ENCODE measurements at places on chromosomes 11 and 22.
A peak's percentile ranks its signal among the peaks of the same experiment; 100 is the strongest.

- no peak for DNase-seq
- H3K27ac ChIP-seq: no peak overlapping the region
- no peak overlapping the region for H3K4me3 ChIP-seq
- H3K27me3 ChIP-seq: no peaks in the 10 kb centered on the region
- no peaks in the 10 kb centered on the region for H3K4me1 ChIP-seq
Observed at GRCh38 chr22:38153821-38154562, 27.6 kb downstream of the PLA2G6 start.

DNA sequence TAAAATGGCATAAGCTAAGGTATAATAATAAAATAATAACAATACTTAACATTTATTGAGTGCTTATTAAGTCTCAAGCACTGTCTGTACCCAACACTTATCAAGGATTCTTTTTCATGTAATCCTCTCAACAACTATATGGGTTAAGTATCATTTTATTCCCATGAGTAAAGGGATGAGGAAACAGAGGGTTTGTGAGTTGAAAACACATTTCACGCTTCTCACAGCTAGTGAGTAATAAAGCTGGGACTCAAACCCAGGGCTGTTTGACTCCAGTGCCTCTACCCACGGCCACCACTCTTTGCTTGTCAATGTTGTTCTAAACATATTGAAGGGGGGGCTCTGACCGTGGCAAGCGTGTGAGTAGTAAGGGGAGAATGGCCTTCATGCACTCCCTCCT lies 8.7 kb downstream of the CD3E start:
- H3K27me3 ChIP-seq: peaks cover 29% of the 10 kb centered on the region
- H3K4me1 ChIP-seq: no peaks in the 10 kb centered on the region
- H3K36me3 ChIP-seq: no peaks in the 10 kb centered on the region
- H3K4me3 ChIP-seq: no peak overlapping the region
- no peak for DNase-seq

- no peaks in the 10 kb centered on the region for H3K27me3 ChIP-seq
- DNase-seq: no peak
- H3K36me3 ChIP-seq: no peaks in the 10 kb centered on the region
- no peak overlapping the region for H3K4me3 ChIP-seq
- H3K4me1 ChIP-seq: peaks cover 18% of the 10 kb centered on the region
Observed at GRCh38 chr11:128232588-128232987, 354.8 kb downstream of the ETS1 start.

- H3K36me3 ChIP-seq: no peaks in the 10 kb centered on the region
- H3K4me1 ChIP-seq: peaks cover 15% of the 10 kb centered on the region
- peak; percentile 25 for DNase-seq
- no peak overlapping the region for H3K27ac ChIP-seq
Observed at GRCh38 chr11:128860571-128861361, 6.3 kb downstream of the KCNJ1 start.

DNA sequence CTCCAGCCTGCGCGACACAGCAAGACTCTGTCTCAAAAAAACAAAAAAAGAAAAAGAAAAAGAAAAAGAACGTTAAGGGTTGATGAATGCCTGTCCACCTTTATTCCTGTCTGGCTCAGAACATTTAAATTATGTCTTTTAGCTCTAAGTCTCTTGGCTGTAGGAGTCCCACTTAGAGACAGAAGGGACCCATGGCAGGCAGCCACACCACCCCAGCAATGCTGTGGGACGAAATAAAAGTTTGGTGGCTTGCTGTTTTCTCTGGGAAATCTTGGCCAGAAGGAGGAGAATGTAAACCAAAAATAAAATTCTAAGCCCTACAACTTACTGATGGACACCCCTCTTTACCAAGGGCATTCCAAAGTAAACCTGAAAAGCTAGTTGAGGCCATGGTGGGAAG lies 38.9 kb upstream of the GNAZ start:
- H3K27me3 ChIP-seq: no peaks in the 10 kb centered on the region
- DNase-seq: no peak
- no peak overlapping the region for H3K27ac ChIP-seq

GRCh38 chr11:64637334-64638017 lies 46.5 kb downstream of the SLC22A12 start:
- no peaks in the 10 kb centered on the region for H3K36me3 ChIP-seq
- peak; percentile 70 for DNase-seq
- H3K27me3 ChIP-seq: peaks cover 56% of the 10 kb centered on the region
- no peak overlapping the region for H3K27ac ChIP-seq

DNA sequence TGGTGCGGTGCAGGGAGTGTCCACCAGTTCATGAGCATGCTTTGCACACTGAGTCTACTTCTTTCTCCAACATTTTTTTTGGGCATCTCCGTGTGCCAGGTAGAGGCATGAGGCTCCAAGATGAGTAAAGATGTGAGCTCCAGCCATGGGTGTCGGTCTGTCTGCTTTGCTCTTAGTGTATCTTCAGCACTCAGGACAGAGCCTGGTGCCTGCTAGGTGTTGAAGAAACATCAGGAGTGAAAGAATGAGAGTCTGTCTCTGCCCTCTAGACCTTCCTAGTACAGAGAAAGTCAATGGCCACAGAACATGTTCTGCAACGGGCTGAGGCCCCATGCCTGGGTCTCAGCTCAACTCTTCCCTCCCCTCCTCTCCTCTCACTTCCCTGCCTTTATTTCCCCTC lies 486.5 kb downstream of the TBC1D22A start:
- H3K27me3 ChIP-seq: no peaks in the 10 kb centered on the region
- H3K36me3 ChIP-seq: no peaks in the 10 kb centered on the region
- no peaks in the 10 kb centered on the region for H3K4me1 ChIP-seq
- H3K4me3 ChIP-seq: no peak overlapping the region

- no peak overlapping the region for H3K27ac ChIP-seq
- H3K4me1 ChIP-seq: 0 out of 2 replicates have a peak, but pooled peaks cover 3% of the 10 kb centered on the region
- H3K4me3 ChIP-seq: no peak overlapping the region
- H3K27me3 ChIP-seq: no peaks in the 10 kb centered on the region
- no peak for DNase-seq
Observed at GRCh38 chr22:36086170-36086490, 57.5 kb upstream of the RBFOX2 start.

GRCh38 chr11:95506777-95507176 lies 275.8 kb upstream of the SESN3 start:
- H3K27ac ChIP-seq: no peak overlapping the region
- H3K4me1 ChIP-seq: no peaks in the 10 kb centered on the region
- no peak overlapping the region for H3K4me3 ChIP-seq
- no peaks in the 10 kb centered on the region for H3K36me3 ChIP-seq

GRCh38 chr11:6303661-6304060 lies 16.6 kb downstream of the CAVIN3 start:
- no peak for DNase-seq
- no peaks in the 10 kb centered on the region for H3K4me1 ChIP-seq
- no peak overlapping the region for H3K27ac ChIP-seq

DNA sequence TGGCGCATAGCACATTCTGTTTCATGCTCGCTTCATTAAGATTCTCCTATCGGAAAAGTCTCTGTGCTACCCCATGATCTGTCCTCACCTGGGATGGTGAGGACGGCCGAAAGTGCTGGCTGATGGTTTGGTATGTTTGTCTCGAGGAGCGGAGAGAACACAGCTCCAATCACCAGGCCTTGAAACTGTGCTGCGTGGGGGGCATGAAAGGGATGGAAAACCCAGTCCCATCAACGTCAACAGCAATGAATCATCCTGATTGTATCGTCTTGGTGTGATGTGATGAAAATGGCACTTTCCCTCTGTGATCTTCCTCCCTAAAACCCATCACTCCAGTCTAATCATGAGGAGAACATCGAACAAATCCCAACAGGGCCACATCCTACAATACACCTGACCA lies 8.4 kb downstream of the FXYD6 start:
- peaks cover 11% of the 10 kb centered on the region for H3K27me3 ChIP-seq
- no peak overlapping the region for H3K27ac ChIP-seq
- H3K36me3 ChIP-seq: no peaks in the 10 kb centered on the region
- no peaks in the 10 kb centered on the region for H3K4me1 ChIP-seq
- no peak for DNase-seq

GRCh38 chr11:94895971-94896370 lies 77.4 kb downstream of the CWC15 start:
- no peaks in the 10 kb centered on the region for H3K4me1 ChIP-seq
- peaks cover 13% of the 10 kb centered on the region for H3K36me3 ChIP-seq
- DNase-seq: no peak
- no peak overlapping the region for H3K4me3 ChIP-seq
- no peaks in the 10 kb centered on the region for H3K27me3 ChIP-seq
- no peak overlapping the region for H3K27ac ChIP-seq

DNA sequence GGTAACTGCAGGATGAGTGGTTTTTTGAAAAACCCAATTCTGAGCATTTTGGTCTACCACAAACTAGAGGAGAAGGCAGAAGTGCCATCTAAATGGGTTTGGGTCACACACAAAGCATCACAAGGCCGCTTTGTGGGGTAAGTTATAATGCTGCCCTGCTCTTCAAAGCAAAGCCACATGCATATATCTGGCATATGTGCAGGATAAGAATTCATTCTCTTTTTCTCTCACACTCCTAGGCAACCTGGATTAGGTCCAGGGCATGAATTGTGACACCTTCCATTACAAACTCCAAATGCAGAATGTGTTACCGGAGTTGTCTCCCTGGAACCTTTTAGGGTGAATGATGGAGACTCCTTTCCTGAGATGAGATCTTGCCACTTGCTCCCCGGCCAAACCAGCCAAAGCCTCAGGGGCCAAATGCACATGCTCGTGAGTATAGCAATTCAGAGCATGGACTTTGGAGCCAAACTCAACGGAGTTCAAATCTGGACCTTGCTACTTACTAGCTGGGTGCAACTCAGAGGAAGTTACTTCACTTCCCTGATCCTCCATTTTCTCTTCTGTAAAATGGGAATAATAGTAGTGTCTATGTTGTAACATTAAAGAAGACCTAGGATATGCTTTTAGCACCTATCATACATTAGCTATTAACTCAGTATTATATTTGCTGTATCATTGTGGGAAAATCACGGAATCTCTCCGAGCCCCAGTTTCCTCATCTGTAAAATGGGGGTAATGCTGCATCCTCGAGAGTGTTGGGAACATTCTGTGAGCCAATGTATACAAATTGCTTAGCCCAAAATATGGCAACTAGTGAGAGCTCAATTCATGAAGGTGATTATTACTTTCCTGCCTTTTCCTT lies 96.6 kb downstream of the COMMD9 start:
- H3K27me3 ChIP-seq: no peaks in the 10 kb centered on the region
- no peak overlapping the region for H3K4me3 ChIP-seq
- peaks cover 39% of the 10 kb centered on the region for H3K4me1 ChIP-seq
- no peak overlapping the region for H3K27ac ChIP-seq
- DNase-seq: no peak
- H3K36me3 ChIP-seq: no peaks in the 10 kb centered on the region

GRCh38 chr11:118522571-118523072 lies 4.7 kb upstream of the TTC36 start:
- no peak overlapping the region for H3K27ac ChIP-seq
- no peak overlapping the region for H3K4me3 ChIP-seq
- no peaks in the 10 kb centered on the region for H3K27me3 ChIP-seq

DNA sequence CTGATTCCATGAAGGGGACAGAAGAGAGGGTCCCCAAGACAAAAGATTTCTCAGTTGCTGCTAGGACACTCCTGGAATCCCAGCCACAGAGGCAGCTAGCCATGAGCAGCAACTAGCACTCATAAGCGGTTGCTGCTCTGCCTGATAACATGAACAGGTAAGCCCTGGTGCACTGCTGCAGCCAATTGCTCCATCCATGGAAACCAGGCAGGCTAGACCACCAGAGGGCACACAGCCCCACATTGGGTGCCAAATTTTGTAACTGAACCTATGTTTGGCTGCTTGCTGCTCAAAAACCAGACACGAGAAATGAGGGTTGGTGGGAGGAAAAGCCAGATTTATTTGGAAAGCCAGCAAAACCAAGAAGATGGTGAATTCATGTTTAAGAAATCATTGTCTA lies 21.9 kb upstream of the QSER1 start:
- H3K36me3 ChIP-seq: no peaks in the 10 kb centered on the region
- H3K27me3 ChIP-seq: no peaks in the 10 kb centered on the region
- no peaks in the 10 kb centered on the region for H3K4me1 ChIP-seq
- peak; percentile 48 for DNase-seq
- H3K27ac ChIP-seq: no peak overlapping the region

GRCh38 chr11:119907122-119907851 lies 178.3 kb upstream of the NECTIN1 start:
- H3K27ac ChIP-seq: peak overlapping the region; percentile 99
- peak; percentile 71 for DNase-seq
- no peaks in the 10 kb centered on the region for H3K36me3 ChIP-seq

- no peak overlapping the region for H3K27ac ChIP-seq
- H3K4me3 ChIP-seq: no peak overlapping the region
- no peaks in the 10 kb centered on the region for H3K36me3 ChIP-seq
- DNase-seq: peak; percentile 35
- H3K27me3 ChIP-seq: peaks cover 4% of the 10 kb centered on the region
Observed at GRCh38 chr22:22380098-22381030, 128.2 kb downstream of the ZNF280B start.

DNA sequence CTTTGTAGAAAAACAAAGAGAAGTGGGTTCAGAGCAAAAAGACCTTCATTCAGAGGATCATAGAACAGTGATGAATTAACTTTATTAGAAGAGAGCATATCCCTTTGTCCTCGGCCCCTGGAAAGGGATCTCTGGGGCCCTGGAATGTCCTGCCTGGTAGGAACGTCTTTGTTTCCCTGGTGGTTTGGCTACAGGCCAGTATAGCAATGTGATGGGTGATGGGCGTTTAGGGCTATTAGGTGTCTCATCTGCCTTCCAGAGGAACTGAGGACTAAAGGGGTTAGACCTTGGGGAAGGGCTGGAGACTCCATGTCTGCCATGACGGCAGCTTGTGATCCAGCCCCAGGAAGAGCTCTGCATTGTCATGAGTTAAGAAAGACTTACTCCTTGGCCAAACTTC lies 9.1 kb downstream of the APOL4 start:
- H3K36me3 ChIP-seq: no peaks in the 10 kb centered on the region
- no peak overlapping the region for H3K4me3 ChIP-seq
- no peaks in the 10 kb centered on the region for H3K27me3 ChIP-seq
- no peak overlapping the region for H3K27ac ChIP-seq
- peaks cover 18% of the 10 kb centered on the region for H3K4me1 ChIP-seq
- DNase-seq: no peak

GRCh38 chr11:34180040-34180813 lies 74.8 kb downstream of the NAT10 start:
- H3K4me1 ChIP-seq: peaks cover 5% of the 10 kb centered on the region
- no peaks in the 10 kb centered on the region for H3K27me3 ChIP-seq
- H3K36me3 ChIP-seq: no peaks in the 10 kb centered on the region
- DNase-seq: no peak

DNA sequence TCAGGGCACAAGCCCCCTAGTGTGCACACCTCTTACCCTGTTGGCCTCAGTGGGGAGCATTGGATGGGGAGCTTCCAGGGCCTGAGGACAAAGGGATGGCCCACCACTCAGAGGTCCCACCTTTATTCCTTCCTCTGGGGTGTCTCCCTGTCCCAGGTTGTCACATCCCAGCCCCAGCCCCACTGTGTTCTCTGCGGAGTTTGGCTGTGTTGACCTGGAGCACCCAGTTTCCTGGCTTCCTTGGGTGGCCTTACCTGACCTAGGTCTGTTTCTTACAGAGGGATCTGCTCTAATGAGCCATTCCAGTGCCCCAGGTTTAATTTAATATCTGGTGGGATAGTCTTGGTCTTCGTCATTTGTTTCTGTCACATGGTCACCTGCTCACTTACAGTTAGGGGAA lies 38.8 kb upstream of the HORMAD2 start:
- H3K4me3 ChIP-seq: no peak overlapping the region
- DNase-seq: no peak
- H3K4me1 ChIP-seq: peaks cover 33% of the 10 kb centered on the region
- H3K27me3 ChIP-seq: no peaks in the 10 kb centered on the region
- no peaks in the 10 kb centered on the region for H3K36me3 ChIP-seq
- H3K27ac ChIP-seq: no peak overlapping the region
